ENCODE measurements at places on chromosomes 13 and 19.

GRCh38 chr19:29321116-29321515 lies 108.2 kb upstream of the UQCRFS1 start:
- DNase-seq = no peak

- no peak for DNase-seq
These were observed 346.6 kb downstream of the RFC3 start for GRCh38 chr13:34164582-34164981.

DNA sequence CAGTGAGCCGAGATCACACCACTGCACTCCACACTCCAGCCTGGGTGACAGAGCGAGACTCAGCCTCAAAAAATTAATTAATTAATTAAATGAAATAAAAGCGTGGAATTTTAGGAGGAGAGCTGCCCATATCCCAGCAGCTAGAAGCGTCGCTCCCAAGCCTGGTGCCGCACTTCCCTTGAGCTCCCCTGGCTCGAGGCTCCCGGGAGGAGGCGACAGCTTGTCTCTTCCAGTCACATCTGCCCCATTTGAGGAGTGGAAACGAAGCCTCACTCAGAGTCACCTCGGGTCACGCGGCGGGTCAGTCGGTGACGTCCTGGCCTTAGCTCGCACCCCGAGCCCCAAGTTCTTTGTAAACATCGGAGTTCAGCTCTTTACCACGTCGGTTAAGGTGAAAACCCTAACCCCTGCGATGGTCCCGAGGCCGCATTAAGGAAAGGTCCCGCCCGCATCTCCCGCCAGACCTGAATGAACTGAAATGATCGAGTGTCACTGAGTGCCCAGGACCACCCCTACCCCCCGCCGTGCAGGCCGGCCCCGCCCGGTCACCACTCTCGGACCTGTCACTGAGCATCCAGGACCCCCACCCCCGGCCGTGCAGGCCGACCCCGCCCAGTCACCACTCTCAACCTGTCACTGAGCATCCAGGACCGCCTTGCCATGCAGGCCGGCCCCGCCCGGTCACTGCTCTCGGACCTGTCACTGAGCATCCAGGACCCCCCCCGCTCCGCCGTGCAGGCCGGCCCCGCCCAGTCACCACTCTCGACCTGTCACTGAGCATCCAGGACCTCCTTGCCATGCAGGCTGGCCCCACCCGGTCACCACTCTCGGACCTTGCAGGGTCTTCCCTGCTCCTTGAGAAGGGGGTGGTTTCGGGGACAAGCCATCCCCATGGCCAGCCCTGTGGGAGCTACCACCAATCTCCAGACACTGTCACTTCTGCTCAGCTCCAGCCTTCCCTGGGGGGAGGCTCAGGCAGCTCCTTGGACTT lies 176.9 kb downstream of the KDM4B start:
- DNase-seq = no peak

DNA sequence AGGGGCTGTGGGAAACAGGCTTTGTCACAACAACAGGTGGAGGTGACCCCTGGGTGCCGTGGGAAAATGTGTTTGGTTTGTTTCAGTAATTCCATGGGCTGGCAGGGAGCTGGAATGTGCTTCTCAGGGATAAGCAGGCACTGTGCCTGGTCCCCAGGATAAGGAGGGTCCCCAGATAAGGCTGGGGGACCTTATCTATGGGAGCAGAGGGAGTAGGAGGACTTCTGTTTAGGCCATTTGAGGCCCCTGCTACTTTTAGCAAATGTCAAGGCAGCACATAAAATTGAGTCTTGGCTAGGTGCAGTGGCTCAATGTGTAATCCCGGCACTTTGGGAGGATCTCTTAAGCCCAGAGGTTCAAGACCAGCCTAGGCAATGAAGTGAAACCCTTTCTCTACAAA lies 59.5 kb downstream of the KCNC3 start:
- DNase-seq = peak; percentile 48

DNA sequence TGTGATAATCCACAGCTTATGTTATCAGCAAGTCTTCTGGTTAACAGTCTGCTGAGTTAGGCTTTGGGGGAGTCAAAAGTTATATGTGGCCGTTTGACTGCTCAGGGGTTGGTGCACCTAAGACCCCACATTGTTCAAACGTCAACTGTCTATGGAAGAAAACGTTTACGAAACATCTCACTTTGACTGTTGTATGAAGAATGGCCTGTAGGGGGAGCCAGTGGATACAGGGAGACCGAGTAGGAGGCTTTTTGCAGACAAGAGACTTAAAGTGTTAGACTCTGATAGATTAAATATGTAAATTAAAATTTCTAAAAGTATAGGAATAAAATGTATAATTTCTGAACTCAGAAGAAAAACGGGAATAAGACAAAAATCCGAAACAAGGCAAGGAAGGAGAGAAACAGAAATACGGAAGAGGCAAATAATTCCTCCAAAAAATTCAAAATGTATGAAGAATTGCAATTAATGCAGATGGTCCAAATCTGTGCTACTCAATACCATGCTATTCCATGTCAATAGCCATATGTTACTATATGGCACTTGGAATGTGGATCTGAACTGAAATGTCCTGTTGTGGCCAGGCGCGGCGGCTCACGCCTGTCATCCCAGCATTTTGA lies 37.8 kb downstream of the TNFSF14 start:
- peak; percentile 83 for DNase-seq

GRCh38 chr13:113607889-113608635 lies 23.5 kb downstream of the TFDP1 start:
- DNase-seq = no peak

Data from OCI-M1 (cell line).